Neural cell (in vitro differentiated cells): ENCODE measurements at places on chromosomes 11 and 22. TPM values are rescaled to one million over a fixed set of nuclear protein-coding genes. Genes with fewer than 3 reads are reported as not detected.

The BAIAP2L2 gene
- polyA plus RNA-seq, result 1.2 and 2.3 TPM in 2 replicates

The PAMR1 gene
- 0.48 and 0.56 TPM in 2 replicates for polyA plus RNA-seq

The CASP5 gene
- not detected in 2 replicates for polyA plus RNA-seq

The TH gene
- 3.6 and 10.9 TPM in 2 replicates for polyA plus RNA-seq

The CAVIN3 gene
- not detected in 2 replicates for polyA plus RNA-seq

The TEX12 gene
- polyA plus RNA-seq, result 0.36 and 0.51 TPM in 2 replicates

The BBOX1 gene
- polyA plus RNA-seq, result not detected in 2 replicates

The SLC17A6 gene
- 3.3 and 4.3 TPM in 2 replicates for polyA plus RNA-seq
